Left ventricle myocardium inferior (tissue), 1 donor: ENCODE measurements at places on chromosomes 3 and 15. TPM values are rescaled to one million over a fixed set of nuclear protein-coding genes. Genes with fewer than 3 reads are reported as not detected.

- no peak for DNase-seq
Observed at GRCh38 chr3:67654844-67655177, 399 bp upstream of the SUCLG2 start.

GRCh38 chr3:20905210-20905805, 719.3 kb upstream of the SGO1 start:
- no peak for DNase-seq

- no peak for DNase-seq
Observed at GRCh38 chr3:157961665-157962064, 144.6 kb downstream of the SHOX2 start.

GRCh38 chr3:104279617-104280016, 1087.1 kb upstream of the ALCAM start:
- no peak for DNase-seq

- no peak for DNase-seq
Observed at GRCh38 chr15:87599616-87600015, 656.9 kb downstream of the NTRK3 start.

DNA sequence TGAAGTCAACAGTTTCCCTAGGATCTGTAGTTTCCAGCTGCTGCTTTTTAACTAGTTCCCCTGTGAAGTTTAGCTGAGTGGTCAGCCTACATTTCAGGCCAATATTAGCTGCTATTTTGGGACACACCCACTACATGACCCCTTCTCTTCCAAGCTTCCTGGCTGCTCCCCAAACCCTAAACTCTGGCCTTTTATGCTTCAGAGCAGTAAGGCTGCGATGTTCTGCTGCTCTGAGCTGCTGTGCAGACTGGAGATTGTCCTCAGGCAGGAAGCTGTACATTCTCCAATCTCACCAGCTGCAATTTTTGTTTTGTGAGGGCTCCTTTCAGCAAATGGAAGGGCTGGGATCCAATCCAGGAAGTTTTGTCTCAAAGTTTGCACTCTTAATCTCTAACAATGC, 48.0 kb upstream of the WDR72 start:
- DNase-seq: no peak

GRCh38 chr3:114519415-114519814, 225.6 kb downstream of the TIGIT start:
- no peak for DNase-seq

Gene FSD2
- 108 TPM for total RNA-seq

DNA sequence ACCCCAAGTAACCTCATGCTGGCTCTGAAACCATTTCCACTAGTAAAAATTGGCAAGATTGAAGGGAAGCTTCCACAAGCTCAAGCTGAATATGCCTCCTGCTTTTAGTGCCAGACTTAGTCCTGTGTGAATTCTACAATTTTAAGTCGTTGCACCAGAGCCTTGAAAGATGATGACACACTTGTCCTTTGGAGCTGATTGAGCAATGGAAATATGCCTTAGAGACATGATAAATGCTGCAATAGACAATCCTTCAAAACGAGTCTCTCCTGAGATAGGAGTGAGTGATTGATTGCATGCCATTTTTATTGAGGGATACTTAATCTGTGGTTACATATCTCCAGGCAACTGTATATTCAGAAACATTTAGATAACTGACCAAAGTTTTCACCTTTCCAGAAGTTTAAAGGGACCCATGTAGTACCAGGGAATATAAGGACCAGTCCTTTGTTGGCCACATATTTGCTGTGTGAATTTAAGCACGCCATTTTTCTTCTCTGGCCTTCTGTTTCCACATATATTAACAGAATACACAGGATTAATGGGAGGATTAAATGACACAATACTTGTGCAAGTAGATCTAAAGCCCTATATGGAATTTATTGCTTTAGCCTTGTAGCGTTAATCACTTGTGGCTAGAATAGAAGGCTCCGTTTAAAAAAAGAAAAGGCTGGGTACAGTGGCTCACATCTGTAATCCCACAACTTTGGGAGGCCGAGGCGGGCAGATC, 65.1 kb downstream of the PPARG start:
- DNase-seq: no peak

GRCh38 chr3:100761211-100761942, 52.1 kb downstream of the TFG start:
- DNase-seq: no peak

Gene HHLA2
- total RNA-seq: not detected

Gene MCF2L2
- 0.91 TPM for total RNA-seq

Gene ZNF774
- total RNA-seq: 4.7 TPM

DNA sequence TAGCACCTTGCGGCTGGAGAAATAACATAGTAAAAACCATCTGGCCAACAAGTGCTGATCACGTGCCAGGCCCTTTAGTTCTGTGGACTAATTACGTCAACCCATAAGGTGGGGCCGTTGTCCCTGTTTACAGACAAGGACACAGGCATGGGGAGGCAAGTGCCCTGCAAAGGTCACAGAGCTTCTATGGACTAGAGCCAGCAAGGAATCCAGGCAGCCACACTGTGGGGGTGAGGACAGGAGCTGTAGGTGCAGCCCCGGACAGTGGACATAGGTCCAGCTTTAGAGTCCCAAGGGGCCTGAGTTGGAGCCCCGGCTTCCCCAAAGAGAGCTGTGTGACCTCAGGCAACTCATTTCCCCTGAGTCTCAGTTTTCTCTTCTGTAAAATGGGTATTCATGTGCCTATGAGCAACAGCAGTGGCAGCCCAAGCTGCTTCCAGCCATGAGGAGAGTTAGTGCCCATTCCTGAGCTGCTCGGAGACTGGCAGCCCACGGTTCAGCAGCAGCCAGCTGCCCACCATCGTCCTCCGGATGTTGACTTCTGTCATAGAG, 13.9 kb downstream of the CHST13 start:
- no peak for DNase-seq

DNA sequence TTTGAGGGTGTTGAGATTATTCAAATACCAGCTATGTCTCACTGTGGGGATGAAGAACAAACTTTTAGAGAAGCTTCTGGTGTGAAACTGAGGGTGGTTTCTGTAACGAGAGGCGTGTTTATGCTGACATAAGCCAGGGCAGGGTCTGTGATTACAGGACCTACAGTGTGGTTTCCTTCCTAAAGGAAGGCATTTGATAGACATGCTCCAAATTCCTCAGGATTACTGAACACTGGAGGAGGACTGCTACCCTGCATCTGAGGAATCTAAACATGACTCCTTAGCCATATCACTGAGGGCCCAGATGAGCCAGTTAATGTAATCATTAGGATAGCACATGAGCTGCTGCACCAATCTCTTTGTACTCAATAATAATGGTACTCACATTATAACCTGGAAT, 328.4 kb upstream of the UMPS start:
- DNase-seq: no peak

GRCh38 chr3:100993309-100993708, at the start of gene ABI3BP:
Gene ABI3BP (minus strand): TSS chr3:100993421. CDS start chr3:100993384, 37 bp downstream.
- DNase-seq: peak; percentile 66
